ENCODE measurements at places on chromosomes 2 and 18.

DNA sequence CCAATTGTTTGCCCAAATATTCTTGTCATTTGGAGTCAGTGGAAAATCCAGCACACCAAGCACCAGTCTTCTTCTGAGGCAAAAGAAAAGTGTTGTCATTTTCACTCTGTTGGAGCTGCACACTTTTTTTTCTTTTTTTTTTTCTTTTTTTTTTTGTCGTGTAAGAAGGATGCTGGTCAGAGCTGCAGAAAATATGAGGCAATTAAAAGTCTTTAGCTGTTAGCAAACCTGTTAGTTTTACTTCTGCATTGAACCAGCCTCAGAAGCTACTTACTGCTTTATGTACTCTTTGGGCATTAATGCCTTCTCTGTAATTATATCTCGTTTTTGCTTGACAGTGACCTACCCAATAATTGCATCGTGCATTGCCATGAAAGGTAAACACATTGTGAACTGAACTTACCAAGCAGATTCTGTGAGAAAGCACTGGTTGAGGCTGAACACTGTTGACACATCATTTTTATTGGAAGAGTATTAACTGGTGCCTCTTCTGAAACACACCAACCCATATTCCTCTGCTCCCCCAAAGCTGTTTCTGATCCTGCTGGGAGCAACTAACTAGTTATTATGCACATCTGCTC, 165.4 kb downstream of the CAPN13 start:
- no peak for DNase-seq

- no peak for DNase-seq
Measured at GRCh38 chr18:24837066-24837465, 376.6 kb downstream of the HRH4 start.

DNA sequence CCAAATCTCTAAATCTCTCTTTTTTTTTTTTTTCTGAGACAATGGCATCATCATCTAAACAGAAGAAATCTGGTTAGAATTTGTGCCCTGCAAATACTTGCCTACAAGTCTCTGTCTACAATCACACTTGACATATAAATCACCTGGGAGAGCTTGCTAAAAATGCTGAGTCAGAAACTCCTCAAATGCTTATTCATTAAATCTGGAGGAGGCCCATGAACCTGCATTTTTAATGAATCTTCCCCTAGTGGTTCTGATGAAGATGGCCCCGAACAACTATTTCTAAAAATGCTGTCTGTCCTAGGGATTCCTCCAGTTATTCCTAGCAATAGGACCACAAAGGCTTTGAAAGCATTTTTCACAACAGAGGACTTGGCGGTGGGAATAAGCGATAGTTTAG, 1.6 kb upstream of the CSRNP3 start:
- DNase-seq: no peak

GRCh38 chr2:157785200-157785599, 90.9 kb downstream of the ACVR1 start:
- no peak for DNase-seq

GRCh38 chr18:68660354-68661183, 54.3 kb downstream of the TMX3 start:
- DNase-seq: no peak

DNA sequence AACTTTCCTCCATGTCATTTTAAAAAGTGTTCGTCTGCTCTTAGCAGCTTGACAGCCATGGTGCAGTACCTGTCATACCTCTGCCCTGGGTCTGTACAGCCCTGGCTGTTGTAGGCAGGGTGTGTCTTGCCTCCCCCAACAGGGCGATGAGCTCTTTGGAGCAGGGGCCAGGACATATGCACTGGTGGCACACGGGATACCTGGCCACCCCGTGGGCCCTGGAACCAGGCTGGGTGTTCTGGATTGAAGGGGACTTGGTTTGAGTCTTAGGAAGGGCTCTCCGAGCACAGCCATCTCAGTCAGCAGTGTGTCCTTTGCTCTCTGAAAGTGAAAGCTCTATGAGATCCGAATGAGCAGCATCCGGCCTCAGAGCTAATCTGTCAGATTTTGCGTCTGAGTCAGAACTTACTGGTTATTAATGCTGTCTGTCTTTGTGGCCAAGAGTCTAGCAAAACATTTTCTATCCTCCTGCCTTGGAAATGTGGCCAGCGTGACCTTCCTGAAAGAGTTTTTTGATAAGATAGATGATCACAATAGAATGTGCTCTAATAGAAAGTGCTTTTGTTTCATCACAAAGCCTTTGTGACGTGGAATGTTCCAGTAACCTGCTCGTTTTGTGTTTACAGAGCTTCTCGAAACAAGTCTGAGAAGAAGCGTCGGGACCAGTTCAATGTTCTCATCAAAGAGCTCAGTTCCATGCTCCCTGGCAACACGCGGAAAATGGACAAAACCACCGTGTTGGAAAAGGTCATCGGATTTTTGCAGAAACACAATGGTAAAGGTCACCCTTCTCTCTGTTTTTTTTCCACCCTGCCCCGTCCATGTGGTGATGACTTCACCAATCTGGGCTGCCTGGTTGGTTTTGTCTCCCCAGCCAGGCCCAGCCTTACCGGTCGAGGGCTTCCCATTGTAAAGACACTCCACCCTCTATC, 77.3 kb upstream of the RPL31 start:
- DNase-seq: no peak

- DNase-seq: no peak
Measured at GRCh38 chr2:120331903-120332302, 14.0 kb upstream of the INHBB start.

All from stimulated activated CD4-positive, alpha-beta T cell treated with anti-CD3 and anti-CD28 coated beads, Interleukin-1b, Interleukin-23, amount 100 ng/mL, for 24 hours (primary cell).